Fibroblast of the aortic adventitia (primary cell): ENCODE measurements at places on chromosomes 3 and 15. TPM values are rescaled to one million over a fixed set of nuclear protein-coding genes. Genes with fewer than 3 reads are reported as not detected.
A peak's percentile ranks its signal among the peaks of the same experiment; 100 is the strongest.

DNA sequence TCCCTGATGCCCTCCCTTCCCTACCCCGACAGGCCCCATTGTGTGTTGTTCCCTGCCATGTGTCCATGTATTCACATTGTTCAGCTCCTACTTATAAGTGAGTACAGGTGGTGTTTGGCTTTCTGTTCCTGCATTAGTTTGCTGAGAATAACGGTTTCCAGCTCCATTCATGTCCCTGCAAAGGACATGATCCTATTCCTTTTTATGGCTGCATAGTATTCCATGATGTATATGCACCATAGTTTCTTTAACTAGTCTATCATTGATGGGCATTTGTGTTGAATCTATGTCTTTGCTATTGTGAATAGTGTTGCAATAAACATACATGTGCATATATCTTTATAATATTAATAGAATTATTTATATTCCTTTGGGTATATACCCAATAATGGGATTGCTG is 52.1 kb upstream of the TNFSF10 start:
- DNase-seq, result no peak

The TM4SF1 gene
- 213 and 299 TPM in 2 replicates for total RNA-seq

The TJP1 gene
- total RNA-seq, result 94.2 and 95.3 TPM in 2 replicates

The ARMC8 gene
- 44.0 and 49.8 TPM in 2 replicates for total RNA-seq

The IQCH gene
- 0.74 and 3.6 TPM in 2 replicates for total RNA-seq

DNA sequence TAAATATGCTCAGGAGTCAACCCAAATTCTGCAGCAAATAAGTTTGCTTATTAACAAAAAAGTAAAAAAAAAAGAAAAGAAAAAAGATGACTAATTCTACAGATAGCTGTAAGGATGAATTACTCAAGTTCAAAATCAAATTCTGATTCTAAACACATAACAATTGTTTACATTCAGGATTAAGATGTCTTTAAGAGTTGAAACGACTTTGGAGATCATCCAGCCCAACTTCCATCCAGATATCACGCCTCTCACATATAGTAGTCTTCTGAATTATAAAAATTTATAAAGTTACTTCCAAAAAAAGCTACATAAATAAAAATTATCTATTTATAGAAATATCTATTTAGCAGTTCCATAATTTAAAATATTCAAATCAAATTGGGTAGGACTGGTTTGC is 39.8 kb downstream of the GYG1 start:
- DNase-seq, result no peak

DNA sequence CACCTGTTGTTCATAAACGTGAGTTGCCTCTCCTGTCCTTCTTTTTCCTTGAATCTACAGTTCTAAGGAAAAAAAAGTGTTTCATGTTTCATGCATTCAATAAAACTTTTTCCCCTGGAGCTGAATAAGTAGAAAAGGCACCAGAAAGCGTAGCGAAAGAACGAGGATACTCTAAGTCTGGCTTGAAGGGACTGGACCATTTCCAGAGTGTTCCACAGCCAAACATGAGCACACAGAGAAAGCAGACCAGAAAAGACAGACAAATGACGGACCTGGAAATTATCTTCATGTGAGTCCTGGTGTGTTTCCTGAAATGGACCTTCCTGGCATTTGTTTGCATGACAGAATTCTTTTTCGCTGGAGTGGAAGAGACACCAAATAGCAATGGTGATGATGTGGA is 204.7 kb downstream of the SV2B start:
- peak; percentile 5 for DNase-seq

- peak; percentile 99 for DNase-seq
These were observed 60.4 kb downstream of the SMAD3 start for GRCh38 chr15:67125589-67126502.

GRCh38 chr15:92561754-92562153 is 93.8 kb downstream of the FAM174B start:
- no peak for DNase-seq

DNA sequence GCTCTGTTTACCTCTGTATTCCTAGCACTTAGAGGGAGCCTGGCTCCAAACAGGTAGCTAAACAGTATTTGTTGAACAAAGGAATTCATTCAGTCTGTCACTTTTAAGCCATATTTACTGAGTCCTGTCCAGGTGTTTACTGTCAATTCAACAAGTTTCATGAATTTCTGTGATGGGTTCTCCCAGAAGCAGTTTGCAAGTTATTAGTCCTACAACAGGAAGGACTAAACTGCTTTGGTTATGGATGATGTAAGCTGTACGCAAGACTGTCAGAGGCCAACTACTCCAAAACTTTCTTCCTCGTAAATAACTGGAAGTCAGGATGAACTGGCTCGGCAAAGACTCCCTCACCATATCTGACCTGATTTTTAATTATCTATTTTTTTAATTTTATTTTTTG is 25.1 kb downstream of the STIMATE start:
- peak; percentile 57 for DNase-seq

- DNase-seq, result peak; percentile 69
These were observed 330.2 kb downstream of the TIGIT start for GRCh38 chr3:114624047-114624445.

DNA sequence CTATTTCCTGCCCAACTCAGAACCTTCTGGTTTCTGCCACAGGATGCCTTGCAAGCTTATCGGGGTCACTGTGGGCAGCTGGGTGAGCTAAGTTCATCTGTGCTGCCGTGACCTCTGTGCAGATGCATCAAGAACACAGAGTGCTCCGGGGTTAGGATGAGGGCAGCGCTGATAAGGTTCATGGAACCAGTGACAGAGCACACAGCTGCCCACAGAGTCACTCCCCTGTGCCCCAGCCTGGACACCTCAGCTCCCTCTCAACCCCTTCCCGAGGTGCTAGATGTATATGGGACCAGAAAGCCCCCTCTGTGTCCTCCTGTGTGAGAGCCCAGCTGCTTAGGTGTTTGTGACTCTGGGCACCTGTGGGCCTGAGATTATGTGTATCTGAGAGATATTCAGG is 15.8 kb upstream of the ALAS1 start:
- no peak for DNase-seq

The MGA gene
- 49.2 and 64.6 TPM in 2 replicates for total RNA-seq

The SLC22A14 gene
- not detected in 2 replicates for total RNA-seq

The LINGO1 gene
- total RNA-seq, result not detected in 2 replicates

The NAALADL2 gene
- total RNA-seq, result 11.4 and 54.5 TPM in 2 replicates

The AMT gene
- total RNA-seq, result 0.63 and 3.3 TPM in 2 replicates

The SNRPA1 gene
- total RNA-seq, result 17.5 and 26.2 TPM in 2 replicates

The GOLGA6L7 gene
- total RNA-seq, result not detected in 2 replicates

GRCh38 chr3:153072382-153072781 is 89.6 kb upstream of the RAP2B start:
- no peak for DNase-seq

- DNase-seq, result no peak
These were observed 769 bp downstream of the C2CD4A start for GRCh38 chr15:62067448-62068044.

- no peak for DNase-seq
These were observed 29.5 kb downstream of the FAM43A start for GRCh38 chr3:194715022-194715800.

The HRH1 gene
- 7.4 and 20.6 TPM in 2 replicates for total RNA-seq

The HTR3E gene
- not detected in 2 replicates for total RNA-seq

DNA sequence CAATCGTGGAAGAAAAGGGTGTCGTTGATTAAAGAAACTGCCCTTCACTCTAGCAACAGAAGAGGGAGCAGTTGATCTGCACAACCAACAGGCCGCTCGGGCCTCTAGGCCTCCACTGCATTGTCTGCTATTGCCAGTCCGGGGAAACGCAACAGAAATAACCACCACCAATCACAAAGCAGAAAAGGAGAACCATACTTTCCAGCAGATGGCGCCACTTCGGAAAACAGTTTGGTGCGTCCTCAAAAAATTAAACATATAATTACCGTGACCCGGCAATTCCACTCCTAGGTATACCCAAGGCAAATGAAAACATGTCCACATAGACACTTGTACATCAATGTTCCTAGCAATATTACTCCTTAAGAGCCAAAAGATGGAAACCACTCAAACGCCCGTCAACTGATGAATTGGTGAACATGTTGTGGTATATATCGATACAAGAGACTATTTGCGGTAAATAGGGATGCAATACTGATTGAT is 154.1 kb downstream of the TJP1 start:
- peak; percentile 85 for DNase-seq

The SPINK8 gene
- not detected in 2 replicates for total RNA-seq

The CCDC54 gene
- total RNA-seq, result not detected in 2 replicates

The PPP2R3A gene
- 16.1 and 17.9 TPM in 2 replicates for total RNA-seq

The LSAMP gene
- total RNA-seq, result 9.8 and 10.7 TPM in 2 replicates

GRCh38 chr3:89238846-89239245 is 131.4 kb downstream of the EPHA3 start:
- no peak for DNase-seq

DNA sequence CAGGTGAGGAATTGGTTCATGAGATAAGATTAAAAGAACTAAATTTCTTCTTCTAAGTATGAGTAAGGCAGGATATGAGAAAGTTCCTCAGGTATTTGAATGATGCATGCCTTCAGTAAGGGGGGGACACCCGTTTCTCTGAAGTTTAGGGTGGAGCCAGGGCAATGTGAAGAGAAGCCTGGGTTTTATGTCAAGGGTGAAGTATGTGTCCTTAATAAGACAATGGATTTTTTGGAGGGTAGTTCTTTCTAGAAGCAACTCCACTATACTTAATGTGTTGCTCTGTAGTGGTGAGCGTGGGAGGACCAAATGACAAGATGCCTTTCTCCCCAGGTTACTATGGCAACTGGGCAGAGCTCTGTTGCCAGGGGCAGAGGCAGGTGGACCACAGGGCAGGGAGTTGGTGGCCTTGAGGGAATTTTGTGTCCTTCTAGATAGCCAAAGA is 44.0 kb downstream of the PHLDB2 start:
- peak; percentile 84 for DNase-seq

DNA sequence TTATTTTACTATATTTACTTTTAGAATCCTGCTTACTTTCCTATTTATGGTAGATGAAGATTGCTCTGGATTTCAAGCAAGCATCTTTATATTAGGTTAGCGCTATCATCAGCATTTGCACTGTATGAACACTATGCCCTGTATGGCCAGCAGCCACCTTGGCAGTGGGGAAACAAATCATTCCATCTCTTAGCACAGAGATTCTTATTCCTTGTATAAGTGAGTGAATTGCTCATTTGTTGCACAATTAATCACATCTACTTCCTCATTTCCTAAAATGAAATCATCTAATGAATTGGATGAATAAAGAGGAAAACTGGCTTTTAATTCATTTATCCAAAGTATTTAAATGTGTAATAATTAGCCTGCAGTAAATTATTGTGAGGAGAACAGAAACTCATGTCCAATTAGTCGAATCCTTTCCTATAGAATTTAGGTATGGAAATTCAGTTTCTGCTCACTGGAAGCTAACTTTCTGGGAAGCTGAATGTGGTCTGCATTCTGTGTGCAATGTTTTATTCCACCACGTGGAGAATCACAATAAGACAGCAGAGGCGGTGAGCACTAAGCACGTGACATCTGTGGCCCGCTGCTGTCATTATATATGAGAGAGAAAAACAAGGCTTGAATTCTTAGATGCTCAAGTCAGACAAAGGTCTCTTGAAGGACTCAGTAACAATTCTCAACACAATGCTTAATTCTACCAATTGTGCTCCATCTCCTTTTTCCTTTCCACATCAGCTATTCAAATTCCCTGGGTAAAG is 93.4 kb downstream of the PEX5L start:
- DNase-seq, result no peak

The TLR9 gene
- total RNA-seq, result not detected in 2 replicates

DNA sequence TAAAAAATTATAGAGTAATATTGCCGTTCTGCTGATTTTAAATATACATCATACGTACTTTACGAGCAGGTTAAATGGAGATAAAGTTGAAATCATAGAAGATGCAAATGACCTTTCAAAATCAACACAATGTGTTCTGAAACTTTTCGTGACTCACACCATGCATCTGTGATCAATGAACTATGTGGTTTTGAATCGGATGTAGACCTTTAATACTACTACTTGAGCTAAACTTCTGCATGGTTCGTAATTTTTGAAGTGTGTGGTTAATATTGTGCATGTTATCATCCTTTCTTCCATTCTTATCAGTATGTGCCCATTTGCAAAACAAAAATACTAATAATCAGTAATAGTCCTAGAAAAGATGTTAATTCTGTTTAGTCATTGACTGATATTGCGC is 58.9 kb downstream of the GASK1A start:
- no peak for DNase-seq

DNA sequence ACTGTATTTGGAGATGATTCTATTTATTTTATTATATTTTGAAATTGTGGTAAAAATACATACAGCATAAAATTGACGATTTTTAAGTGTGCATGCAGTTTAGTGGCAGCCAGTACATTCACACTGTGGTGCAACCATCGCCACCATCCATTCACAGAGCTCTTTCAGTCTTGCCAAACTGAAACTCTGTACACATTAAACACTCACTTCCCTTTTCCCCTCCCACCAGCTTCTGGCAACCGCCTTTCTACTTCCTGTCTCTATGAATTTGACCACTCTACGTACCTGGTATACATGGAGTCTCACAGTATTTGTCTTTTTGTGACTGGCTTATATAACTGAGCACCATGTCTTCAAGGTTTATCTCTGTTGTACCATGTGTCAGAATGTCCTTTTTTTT is 303.3 kb upstream of the ATP10A start:
- no peak for DNase-seq

DNA sequence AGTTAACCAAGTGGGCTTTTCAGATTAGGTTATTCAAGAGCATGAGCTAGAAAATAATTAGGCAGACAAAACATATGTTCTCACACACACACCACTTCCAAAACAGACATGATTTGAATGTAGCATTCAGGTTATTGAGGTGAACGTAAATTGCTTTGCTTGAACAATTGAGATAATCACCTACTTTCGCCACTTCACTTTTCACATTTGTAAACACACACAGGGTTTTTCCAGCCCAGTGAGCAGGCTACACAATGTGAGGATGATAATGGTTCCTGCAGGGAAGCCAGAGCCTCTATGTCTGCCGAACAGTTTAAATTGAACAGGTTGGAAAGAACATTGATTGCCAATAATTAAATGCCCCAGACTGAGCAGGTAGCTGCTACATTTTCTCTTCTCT is 560.8 kb downstream of the OCA2 start:
- DNase-seq, result no peak

The UACA gene
- total RNA-seq, result 106 and 149 TPM in 2 replicates

The GATA2 gene
- total RNA-seq, result 5.5 and 9.3 TPM in 2 replicates

DNA sequence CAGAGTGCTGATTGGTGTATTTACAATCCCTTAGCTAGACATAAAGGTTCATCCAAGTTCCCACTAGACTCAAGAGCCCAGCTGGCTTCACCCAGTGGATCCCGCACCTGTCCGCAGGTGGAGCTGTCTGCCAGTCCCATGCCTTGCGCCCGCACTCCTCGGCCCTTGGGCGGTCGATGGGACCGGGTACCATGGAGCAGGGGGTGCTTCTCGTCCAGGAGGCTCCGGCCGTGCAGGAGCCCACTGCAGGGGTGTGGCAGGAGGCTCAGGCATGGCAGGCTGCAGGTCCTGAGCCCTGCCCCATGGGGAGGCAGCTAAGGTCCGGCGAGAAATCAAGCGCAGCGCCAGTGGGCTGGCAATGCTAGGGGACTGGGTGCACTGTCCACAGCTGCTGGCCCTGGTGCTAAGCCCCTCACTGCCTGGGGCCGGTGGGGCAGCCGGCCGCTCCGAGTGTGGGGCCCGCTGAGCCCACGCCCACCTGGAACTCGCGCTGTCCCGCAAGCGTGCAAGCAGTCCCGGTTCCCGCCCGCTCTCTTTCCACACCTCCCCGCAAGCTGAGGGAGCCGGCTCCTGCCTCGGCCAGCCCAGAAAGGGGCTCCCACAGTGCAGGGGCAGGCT is 1206.3 kb downstream of the OTOL1 start:
- DNase-seq, result no peak

The ITIH3 gene
- under 0.01 and 0.49 TPM in 2 replicates for total RNA-seq

GRCh38 chr3:130992344-130992743 is 34.3 kb downstream of the ASTE1 start:
- DNase-seq, result no peak
